ENCODE measurements at places on chromosomes 4 and X.
A peak's percentile ranks its signal among the peaks of the same experiment; 100 is the strongest.

DNA sequence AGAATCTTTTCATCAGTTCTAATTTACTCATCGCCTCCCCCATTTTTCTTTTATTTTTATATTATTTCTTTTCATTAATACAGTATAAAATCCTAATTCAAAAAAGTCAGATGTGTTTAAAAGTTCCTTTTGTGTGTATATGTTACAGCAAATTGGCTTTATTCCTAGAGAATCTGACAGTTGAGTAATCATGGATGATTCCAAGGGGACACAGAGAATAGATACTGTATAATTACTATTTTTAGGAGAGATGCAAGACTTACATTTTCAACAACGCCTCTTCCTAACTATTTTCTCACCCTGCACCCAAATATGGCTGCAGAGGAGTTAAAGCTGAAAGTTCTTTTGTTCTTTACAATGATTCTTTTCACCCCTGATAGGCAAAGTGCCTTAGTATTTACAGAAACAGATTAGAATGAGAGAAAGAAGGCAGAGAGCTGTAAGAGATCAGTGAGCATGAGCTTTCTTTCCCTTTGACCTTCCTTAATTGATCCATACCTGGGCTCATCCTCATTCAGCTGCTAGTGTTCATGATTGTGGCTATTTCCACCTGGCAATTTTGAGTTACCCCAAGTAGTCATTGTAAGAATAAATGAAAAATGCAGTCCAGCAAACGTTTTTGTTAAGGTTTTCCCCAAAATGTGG lies 210.8 kb downstream of the SLC4A4 start:
- no peak for DNase-seq

- DNase-seq = no peak
Measured at GRCh38 chrX:47217121-47217851, 1.2 kb upstream of the CDK16 start.

DNA sequence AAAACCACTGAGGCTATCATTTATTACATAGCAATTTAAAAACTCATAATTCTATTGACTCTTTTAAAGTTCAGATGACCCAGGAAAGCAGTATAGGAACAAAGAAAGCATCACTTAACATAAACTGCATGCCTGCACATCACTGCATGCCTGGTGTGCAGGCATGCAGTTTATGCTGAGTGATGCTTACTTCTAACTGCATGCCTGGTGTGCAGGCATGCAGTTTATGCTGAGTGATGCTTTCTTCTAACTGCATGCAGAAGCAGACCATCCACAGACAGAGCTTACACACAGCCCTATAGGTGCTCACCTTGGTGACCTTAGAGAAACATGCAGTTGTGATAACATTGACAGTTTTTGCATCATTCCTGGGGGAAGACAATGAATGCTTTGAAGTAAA lies 17.0 kb downstream of the SDAD1 start:
- DNase-seq = no peak

- no peak for DNase-seq
Measured at GRCh38 chr4:153936121-153936520, 147.2 kb upstream of the SFRP2 start.

- DNase-seq = no peak
Measured at GRCh38 chr4:102586644-102587021, 85.5 kb downstream of the NFKB1 start.

DNA sequence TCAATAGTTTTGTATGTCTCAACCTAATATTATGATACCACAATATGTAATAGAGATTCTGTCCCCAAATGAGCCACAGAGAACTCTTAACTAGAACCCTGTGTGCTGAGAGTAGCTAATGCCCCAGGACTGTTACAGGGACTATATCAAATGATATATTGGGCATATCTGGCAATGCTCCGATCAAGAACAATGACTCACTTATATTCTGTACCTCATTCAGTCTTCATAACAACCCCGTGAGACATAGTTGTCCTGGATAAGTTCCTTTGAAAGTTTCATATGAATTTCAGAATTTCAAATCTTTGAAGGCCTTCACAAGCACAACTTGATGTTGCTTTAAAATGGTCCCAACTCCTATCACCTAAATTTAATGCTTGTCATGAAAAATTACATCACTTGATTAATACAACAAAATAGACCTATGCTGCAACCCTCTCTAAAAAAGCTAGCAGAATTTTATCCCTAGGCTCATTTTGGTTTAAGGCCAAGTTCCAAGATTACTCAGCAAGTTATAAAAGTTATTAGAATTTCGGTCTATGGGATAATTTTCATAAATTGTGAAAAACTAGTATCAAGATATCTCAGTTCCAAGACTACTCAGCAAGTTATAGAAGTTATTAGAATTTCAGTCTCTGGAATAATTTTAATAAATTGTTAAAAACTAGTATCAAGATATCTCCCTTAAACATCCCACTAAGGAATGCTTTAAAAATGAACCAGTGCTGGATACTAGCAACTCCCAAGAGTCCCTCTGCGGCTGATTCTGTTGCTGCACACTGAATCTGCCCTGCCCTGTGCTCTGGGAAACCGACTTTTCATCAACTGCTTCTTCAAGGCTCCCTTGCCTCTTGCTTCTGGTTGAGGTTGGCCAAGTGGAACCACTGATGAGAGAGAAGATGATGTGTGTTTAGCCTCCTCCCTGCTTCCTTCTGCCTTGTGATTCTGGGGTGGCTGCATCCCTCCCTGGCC lies 6.0 kb upstream of the ANXA3 start:
- no peak for DNase-seq

DNA sequence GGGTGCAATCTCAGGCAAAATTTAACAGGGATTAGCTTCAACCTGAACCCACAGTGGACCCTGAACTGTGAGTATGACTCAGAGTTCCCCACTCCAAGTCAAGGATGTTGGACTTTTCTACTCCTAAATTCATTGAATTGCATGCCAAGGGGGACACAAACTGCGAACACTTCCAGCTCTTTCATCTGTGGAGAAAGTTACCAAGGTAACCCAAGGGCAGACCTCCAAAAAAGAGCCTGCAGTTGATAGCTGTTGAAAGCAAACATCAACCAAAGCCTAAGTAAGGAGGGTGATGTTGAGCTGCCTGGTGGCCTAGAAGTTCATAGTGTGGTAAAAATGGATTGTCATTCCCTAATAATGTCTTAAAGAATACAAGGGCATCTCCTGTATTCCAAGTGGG lies 1242.9 kb downstream of the C4orf33 start:
- DNase-seq = no peak

GRCh38 chr4:185036842-185037241 lies 18.6 kb downstream of the HELT start:
- no peak for DNase-seq

DNA sequence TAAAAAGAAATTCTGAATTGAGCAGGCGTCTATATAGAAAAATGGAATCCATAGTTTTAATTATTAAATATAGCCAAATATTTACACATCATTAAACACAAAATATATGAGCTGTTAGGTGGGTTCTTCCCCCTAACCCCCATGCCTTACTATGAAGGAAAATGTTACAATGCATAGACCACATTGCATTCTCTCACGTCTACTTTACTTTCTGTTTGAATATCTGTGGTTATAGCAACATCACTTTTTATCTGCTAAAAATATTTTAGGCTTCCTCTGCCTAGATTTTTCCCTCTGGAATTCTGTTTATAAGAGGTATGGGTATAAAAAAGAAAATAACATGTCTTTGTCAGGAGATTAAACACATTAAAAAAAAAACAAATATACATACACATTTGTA lies 73.1 kb downstream of the MAML3 start:
- no peak for DNase-seq

GRCh38 chrX:150696331-150696730 lies 3.1 kb downstream of the MTMR1 start:
- DNase-seq = no peak

GRCh38 chr4:140117947-140118346 lies 36.0 kb downstream of the MAML3 start:
- no peak for DNase-seq

DNA sequence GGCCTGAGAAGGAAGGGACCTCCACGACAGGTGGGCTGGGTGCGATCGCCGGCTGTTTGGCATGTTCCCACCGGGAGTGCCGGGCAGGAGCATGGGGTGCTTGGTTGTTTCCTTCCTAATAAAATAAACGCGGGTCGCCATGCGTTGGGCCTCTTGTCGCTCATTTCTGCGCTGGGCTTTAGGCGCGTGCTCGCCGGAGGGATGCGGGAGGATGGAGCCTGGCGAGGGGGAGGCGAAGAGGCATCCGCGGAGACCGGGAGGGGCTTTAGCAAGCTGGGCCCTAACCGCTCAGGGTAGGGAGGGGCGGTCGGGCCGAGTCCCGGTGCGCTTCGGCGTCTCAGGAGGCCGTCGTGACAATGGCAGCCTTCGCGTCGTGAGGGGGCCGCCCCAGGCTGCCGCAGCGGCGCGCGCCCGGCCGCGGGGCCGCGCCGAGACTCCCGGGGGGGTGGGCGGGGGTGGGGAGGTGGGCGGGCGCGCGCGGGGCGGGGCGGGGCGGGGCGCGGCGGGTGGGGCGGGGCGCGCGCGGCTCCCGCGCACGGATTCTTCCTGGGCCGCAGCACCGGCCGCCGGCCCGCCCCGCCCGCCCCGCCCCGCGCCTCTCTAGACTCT lies 476 bp upstream of the GDI1 start:
- peak; percentile 44 for DNase-seq

DNA sequence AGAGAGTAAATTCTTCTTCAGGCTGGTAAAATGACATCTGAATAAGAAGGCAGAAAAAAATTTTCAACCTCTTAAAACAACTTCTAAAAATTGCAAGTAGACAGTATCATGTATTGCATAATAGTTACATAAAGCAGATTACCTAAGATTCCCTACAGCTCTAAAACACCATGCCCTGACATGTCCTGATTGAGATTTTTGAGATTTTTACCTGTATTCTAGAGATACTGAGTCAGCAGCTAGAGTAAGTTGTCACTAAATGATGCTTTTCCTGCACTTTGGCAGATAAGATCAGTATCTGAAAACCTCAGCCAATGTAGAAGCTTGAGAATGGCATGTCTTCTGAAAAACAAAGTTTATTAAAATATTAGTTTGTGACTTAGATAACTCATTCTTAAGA lies 713.6 kb downstream of the CCSER1 start:
- DNase-seq = no peak

- DNase-seq = no peak
Measured at GRCh38 chrX:106935175-106935574, 15.0 kb downstream of the CLDN2 start.

DNA sequence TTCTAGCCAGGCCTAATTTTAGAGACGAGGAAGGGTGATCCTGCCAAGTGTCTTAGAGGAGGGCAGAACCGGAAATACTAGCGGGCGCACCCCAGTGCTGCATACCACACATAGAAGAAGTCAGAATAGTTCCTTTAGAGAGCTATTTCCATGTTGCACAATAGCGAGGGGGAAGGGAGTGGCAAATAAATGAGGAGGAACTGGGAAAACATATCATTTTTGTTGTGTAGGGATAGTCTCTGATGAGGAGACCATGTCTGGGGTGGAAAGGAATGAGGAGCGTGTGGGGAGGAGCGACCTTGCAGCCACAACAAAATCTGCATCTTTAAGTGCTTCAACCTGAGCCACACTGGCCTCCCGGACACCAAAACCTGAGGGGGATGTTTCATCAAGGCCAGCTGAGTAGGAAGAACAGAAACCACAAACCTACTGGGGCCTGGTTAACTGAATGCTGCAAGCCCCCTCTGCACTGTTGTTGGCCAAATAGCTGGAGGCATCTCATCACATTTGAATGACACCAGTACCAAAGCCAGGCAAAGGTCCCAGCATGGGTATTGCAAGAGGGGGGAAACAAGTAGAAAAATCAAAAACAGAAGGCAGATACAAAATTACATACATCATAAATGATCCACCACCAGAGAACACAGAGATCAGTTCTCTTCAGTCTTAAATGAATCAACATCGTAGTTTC lies 26.7 kb upstream of the C1QTNF7 start:
- no peak for DNase-seq

GRCh38 chrX:11351375-11352295 lies 58.4 kb downstream of the AMELX start:
- no peak for DNase-seq

DNA sequence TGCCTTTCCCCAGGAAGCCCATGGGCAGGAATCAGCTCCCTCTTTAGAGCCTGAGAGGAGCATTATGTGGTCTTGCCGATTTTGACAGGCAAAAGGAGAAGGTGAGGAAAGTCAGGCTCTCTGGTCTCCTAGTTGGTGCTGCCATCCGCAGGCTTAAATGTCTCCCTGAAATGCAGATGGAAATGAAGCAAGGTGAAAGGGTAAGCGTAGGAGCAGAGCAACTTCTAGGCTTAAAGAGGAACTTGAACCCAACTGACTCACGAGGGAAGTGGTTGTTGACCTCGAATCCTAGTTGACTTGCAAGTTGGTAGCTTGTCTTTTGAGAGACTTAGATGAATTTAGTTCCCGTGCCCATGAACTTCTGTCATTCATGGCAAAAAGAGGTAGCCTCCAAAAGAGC lies 205.9 kb downstream of the PTTG2 start:
- no peak for DNase-seq

DNA sequence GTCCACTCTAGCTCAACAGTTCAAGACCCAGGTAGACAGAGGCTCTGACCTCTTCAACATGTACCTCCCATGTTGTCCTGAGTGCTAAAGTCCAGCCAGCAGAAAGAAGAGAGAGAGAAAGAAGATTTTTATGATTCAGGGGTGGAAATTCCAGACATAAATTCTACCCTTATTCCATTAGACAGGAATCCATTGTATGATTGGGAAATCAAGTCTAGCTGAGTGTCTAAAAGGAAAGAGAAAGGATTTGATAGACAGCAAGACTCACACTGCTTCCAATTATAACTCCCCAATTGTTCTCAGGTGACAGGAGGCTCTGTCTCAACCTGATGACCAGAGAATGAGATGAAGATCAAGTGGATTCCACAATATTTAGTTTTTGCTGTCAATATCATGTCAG lies 27.9 kb upstream of the PGM2 start:
- no peak for DNase-seq

DNA sequence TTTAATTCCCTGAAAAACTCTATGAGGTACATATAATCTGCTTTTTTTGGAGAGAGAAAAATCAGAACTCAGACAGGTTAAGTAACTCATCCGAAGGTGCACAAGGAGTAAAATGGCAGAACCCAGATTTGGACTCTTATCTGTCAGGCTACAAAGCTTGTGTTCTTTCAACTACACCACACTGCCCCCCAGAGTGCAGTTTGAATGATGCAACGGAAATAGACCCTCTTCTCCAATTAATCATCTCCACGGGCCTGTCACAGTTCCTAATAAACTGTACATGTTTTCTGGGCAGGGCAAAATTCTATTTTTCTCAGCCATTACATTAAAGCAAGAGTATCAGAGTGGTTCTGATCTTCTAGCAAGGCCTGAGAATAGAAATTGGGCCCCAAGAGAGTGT lies 35.3 kb upstream of the DCX start:
- DNase-seq = peak; percentile 52

DNA sequence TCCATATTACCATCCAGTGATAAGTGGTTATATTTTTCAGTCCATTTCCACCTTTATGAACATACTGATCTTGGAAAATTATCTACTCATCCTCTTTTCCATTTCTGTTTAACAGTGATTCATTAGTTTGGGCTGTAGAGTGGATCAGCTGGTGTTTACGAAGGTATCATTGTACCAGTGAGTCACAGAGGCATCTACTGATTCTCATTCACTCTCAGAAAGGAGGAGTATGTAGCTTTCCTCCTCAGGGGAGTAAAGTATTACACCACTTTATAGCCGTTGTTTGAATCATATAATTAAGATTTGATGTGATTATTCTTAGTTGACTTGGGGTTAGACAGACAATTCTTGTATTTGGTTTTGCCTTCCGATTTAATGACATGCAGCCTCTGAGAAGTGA lies 74.7 kb downstream of the GALNT7 start:
- DNase-seq = no peak

GRCh38 chr4:14111730-14112181 lies 484.2 kb upstream of the BOD1L1 start:
- no peak for DNase-seq

GRCh38 chr4:59175617-59176016 lies 2024.5 kb upstream of the ADGRL3 start:
- DNase-seq = no peak
